Left lung (tissue), 14 donors: ENCODE measurements at places on chromosomes 7 and 10. TPM values are rescaled to one million over a fixed set of nuclear protein-coding genes. Genes with fewer than 3 reads are reported as not detected.

The A1CF gene
- polyA plus RNA-seq: 0.13 TPM

The TMEM176A gene
- 5.1 TPM for polyA plus RNA-seq

The DNMBP gene
- polyA plus RNA-seq: 35.0 TPM

The AGAP5 gene
- polyA plus RNA-seq: 20.0 TPM

The TBX20 gene
- not detected for polyA plus RNA-seq

The CYP3A7 gene
- 1.0 TPM for polyA plus RNA-seq

The FAM25C gene
- not detected for polyA plus RNA-seq

The NOBOX gene
- polyA plus RNA-seq: not detected

The ZNF680 gene
- polyA plus RNA-seq: 18.5 TPM

The NXPH1 gene
- polyA plus RNA-seq: not detected

The GNAT3 gene
- not detected for polyA plus RNA-seq

The PIK3AP1 gene
- polyA plus RNA-seq: 2.3 TPM

The LIPF gene
- not detected for polyA plus RNA-seq

The SORCS1 gene
- polyA plus RNA-seq: 0.20 TPM

The ABCA13 gene
- polyA plus RNA-seq: 1.4 TPM

The TLX1 gene
- not detected for polyA plus RNA-seq

The PPP1R17 gene
- not detected for polyA plus RNA-seq

The SAMD9 gene
- 9.7 TPM for polyA plus RNA-seq

The SFMBT2 gene
- polyA plus RNA-seq: 4.8 TPM

The GCK gene
- 4.1 TPM for polyA plus RNA-seq

The POM121C gene
- 77.7 TPM for polyA plus RNA-seq

The UBE2D4 gene
- 16.3 TPM for polyA plus RNA-seq

The TCERG1L gene
- 0.45 TPM for polyA plus RNA-seq

The SPDYE16 gene
- polyA plus RNA-seq: 6.4 TPM

The KCP gene
- 8.0 TPM for polyA plus RNA-seq

The INA gene
- 0.40 TPM for polyA plus RNA-seq

The HYAL4 gene
- polyA plus RNA-seq: 0.07 TPM

The FKBP6 gene
- 0.46 TPM for polyA plus RNA-seq

The HOXA4 gene
- polyA plus RNA-seq: 34.5 TPM

The TMEM270 gene
- not detected for polyA plus RNA-seq

The NKX2-3 gene
- not detected for polyA plus RNA-seq

The CCDC7 gene
- 6.4 TPM for polyA plus RNA-seq

The ARMC3 gene
- polyA plus RNA-seq: 1.6 TPM

The MEPCE gene
- polyA plus RNA-seq: 46.8 TPM

The SFRP5 gene
- 6.4 TPM for polyA plus RNA-seq

The WEE2 gene
- 0.35 TPM for polyA plus RNA-seq

The INTS1 gene
- polyA plus RNA-seq: 60.2 TPM

The CCAR1 gene
- 203 TPM for polyA plus RNA-seq

The PDGFA gene
- 49.6 TPM for polyA plus RNA-seq

The PON1 gene
- 0.76 TPM for polyA plus RNA-seq

The CELF2 gene
- polyA plus RNA-seq: 58.0 TPM

The SPOCK2 gene
- polyA plus RNA-seq: 9.8 TPM

The UBE2D1 gene
- polyA plus RNA-seq: 31.6 TPM

The UCN3 gene
- polyA plus RNA-seq: 0.76 TPM

The PCDH15 gene
- 1.1 TPM for polyA plus RNA-seq

The IL6 gene
- polyA plus RNA-seq: 4.9 TPM

The SOSTDC1 gene
- polyA plus RNA-seq: 21.3 TPM

The IFIT3 gene
- polyA plus RNA-seq: 16.9 TPM

The ANKRD61 gene
- 4.0 TPM for polyA plus RNA-seq

The NCAPG2 gene
- polyA plus RNA-seq: 42.7 TPM

The TMEM178B gene
- polyA plus RNA-seq: 5.6 TPM

The C10orf143 gene
- 5.4 TPM for polyA plus RNA-seq

The SPDYE5 gene
- polyA plus RNA-seq: 5.2 TPM

The AKR1C2 gene
- polyA plus RNA-seq: 3.2 TPM

The TRUB1 gene
- polyA plus RNA-seq: 28.3 TPM

The OR2A1 gene
- polyA plus RNA-seq: 1.6 TPM

The CAMK2B gene
- polyA plus RNA-seq: 0.52 TPM
